ENCODE measurements at places on chromosomes 11 and 22. TPM values are rescaled to one million over a fixed set of nuclear protein-coding genes. Genes with fewer than 3 reads are reported as not detected.
A peak's percentile ranks its signal among the peaks of the same experiment; 100 is the strongest.

GRCh38 chr11:126949066-126949891, 51.3 kb downstream of the KIRREL3 start:
- no peak overlapping the region for H3K27ac ChIP-seq
- no peaks in the 10 kb centered on the region for H3K4me1 ChIP-seq
- no peak for DNase-seq

- no peak for DNase-seq
- H3K4me3 ChIP-seq = no peak overlapping the region
- no peak overlapping the region for H3K27ac ChIP-seq
- no peaks in the 10 kb centered on the region for H3K27me3 ChIP-seq
- no peaks in the 10 kb centered on the region for H3K36me3 ChIP-seq
These were observed 159.3 kb downstream of the MN1 start for GRCh38 chr22:27642104-27642800.

- H3K27ac ChIP-seq = no peak overlapping the region
- H3K27me3 ChIP-seq = no peaks in the 10 kb centered on the region
- no peaks in the 10 kb centered on the region for H3K4me1 ChIP-seq
- no peaks in the 10 kb centered on the region for H3K36me3 ChIP-seq
These were observed 24.1 kb downstream of the DGCR2 start for GRCh38 chr22:19098157-19098556.

DNA sequence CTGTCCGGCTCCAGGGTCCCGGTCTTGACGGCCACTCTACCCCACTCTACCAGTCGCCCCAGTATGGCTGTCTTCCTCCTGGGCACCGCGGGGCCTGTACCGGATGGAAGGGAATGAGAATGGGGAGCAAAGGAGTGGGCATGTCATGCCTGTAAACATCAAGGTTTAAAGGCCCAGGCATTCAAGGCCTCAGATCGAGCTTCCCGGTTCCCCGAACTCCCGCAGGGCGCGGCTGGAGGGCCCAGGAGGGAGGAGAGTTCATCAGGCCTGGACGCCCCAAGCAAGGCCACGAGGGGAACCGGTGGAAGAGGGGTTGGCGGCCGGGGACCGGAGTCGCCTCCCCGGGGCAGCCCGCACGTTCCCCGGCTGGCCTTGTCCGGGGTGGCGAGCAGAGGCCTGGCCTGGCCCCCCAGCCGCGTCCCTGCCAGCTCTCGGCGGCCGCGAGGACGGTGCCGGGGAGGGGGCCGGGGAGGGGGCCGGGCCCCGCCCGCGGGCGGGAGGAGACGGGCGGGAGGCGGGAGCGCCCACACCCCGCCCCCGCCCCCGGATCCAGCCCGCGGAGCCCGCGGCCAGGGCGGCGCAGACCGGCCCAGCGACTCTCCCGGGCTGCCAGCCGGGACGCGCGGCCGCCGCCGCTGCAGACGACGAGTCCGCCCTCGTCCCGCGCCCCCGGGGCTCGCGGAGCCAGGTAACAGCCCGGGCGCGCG, at the start of gene CDC42EP1:
Gene CDC42EP1, plus strand, starts transcription at position 580 of the 707 bp plus-strand sequence. CDS start 5,870 bp downstream, outside the sequence.
- peak within 1 kb of the TSS; percentile 96 for H3K27ac ChIP-seq
- H3K4me3 ChIP-seq = peak within 1 kb of the TSS; percentile 85
- H3K36me3 ChIP-seq = no peaks in the 10 kb centered on the region
- peaks cover 80% of the 10 kb centered on the region for H3K4me1 ChIP-seq

KLHL22 gene
- polyA plus RNA-seq = 14.3 TPM

GRCh38 chr11:117575856-117576255, 221.2 kb downstream of the DSCAML1 start:
- no peak for DNase-seq
- no peaks in the 10 kb centered on the region for H3K27me3 ChIP-seq
- H3K4me1 ChIP-seq = no peaks in the 10 kb centered on the region
- no peak overlapping the region for H3K4me3 ChIP-seq
- H3K27ac ChIP-seq = no peak overlapping the region
- no peaks in the 10 kb centered on the region for H3K36me3 ChIP-seq

DNA sequence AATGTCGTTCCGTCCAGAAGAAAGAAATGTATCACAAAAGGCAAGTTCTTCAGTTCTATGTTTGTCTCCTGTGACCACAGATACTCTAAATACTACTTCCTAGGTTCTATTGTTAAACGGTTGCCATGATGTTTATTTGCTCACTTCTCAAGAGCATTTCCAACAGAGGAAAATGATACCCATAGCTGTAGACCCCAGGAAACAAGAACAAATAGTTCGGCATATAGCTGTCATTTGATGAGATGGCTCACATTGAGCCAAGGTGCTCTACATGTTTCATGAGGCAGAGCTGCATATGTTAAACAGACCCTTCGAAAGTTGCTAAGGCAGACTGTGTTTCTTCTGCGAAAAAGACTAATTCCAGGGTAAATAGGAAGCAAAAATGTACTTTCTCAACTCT, 15.4 kb upstream of the ANGPTL5 start:
- DNase-seq = no peak
- H3K27me3 ChIP-seq = no peaks in the 10 kb centered on the region
- H3K36me3 ChIP-seq = no peaks in the 10 kb centered on the region

All from heart left ventricle (tissue), 16 donors.